ENCODE measurements at places on chromosomes 7 and 10.
A peak's percentile ranks its signal among the peaks of the same experiment; 100 is the strongest.

- no peak for DNase-seq
Measured at GRCh38 chr7:110994028-110994967, 96.6 kb upstream of the LRRN3 start.

- DNase-seq: no peak
Measured at GRCh38 chr7:9691286-9691685, 1257.9 kb downstream of the NXPH1 start.

- DNase-seq: no peak
Measured at GRCh38 chr10:101671453-101671852, 23.5 kb downstream of the FBXW4 start.

- DNase-seq: no peak
Measured at GRCh38 chr10:26792758-26793495, 67.8 kb downstream of the ABI1 start.

DNA sequence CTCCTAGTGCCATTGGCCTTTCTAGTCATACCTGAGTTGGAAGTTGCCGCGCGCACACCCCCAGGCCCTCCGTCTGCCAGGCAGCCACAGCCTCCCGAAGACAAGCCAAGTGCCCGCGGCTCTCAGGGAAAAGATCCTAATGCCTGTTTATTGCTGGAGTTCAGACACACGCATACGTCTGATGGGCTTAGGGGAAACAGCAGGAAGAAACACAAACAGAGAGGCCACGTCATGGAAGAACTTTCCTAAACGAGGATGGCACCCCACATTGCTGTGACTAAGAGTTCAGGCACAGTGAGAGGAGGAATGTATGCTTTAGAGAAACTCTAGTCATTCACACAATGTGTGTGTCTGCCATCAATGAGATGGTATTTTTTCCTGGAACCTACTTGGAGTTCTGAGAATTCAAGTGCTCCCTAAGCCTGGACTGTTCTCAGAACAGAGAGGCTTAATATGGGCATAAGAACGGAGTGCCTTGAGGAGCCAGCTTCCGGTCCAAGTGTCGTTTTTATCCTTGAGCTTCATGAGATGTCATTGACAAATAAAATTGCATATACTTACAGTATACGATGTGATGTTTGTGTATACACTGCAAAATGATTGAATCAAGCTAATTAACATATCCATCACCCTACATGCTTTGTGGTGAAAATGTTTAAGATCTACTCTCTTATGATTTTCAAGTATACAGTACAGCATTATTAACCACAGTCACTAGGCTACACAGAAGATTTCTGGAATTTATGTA lies 11.6 kb upstream of the RBP3 start:
- DNase-seq: peak; percentile 40

DNA sequence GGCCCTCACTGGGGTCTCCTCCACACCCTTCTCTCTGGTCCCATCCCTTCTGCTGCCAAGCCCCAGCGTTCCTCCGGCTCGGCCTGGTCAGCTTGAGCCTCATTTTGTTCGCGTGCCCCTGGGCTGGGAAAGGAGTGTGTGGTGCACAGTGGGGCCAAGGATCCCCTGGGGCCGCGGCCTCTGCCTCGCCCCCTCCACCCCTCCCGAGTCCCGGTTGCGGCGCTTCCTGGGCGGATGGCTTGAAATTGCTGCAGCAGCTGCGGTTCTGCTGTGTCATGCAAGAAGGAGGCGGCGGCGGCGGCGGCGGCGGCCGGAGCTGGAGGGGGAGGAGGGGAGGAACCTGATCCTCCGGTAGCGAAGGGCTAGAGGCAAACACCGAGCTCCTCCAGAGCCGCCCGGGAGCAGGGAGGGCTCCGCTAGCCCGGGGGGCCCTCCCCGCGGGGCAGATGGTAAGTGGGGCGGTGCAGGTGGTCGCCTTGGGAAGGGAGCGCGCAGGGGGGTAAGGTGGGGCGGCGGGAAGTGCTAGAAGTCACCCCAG lies 217.8 kb upstream of the MKLN1 start:
- peak; percentile 85 for DNase-seq

DNA sequence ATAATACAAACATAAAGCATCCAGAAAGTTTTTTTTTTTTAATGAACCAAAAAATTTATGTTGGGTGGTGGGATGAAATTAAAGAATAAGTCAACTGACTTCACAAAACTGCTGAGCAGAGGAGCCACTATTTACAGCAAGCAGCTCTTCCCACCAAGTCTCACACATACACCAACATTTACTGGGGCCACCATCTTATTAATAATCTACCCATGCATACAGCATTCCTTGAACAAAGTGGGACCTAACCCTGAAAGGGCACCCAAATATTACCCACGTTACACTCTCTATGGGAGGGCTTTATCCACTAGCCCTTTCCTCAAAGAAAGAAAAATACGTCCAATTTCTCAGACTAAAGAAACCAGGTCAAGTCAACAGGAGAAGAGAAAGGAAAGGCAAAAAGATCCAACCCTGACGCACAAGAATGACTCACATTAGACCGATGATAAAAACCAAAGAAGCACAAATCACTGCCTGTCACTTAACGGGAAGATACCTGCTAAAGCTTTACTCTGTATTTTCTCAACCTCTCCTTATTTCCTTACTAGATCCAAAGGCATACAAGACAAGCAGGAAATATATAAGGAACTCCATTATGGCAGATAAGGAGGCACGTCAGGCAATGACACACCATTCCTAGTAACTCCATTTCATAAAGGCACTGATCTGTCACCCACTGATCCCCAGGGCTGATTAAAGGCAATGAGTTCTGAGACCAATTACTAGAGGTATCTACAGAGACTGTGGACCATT lies 141.8 kb upstream of the ASAH2 start:
- peak; percentile 69 for DNase-seq

GRCh38 chr10:112778579-112778978 lies 171.5 kb upstream of the TCF7L2 start:
- DNase-seq: no peak

DNA sequence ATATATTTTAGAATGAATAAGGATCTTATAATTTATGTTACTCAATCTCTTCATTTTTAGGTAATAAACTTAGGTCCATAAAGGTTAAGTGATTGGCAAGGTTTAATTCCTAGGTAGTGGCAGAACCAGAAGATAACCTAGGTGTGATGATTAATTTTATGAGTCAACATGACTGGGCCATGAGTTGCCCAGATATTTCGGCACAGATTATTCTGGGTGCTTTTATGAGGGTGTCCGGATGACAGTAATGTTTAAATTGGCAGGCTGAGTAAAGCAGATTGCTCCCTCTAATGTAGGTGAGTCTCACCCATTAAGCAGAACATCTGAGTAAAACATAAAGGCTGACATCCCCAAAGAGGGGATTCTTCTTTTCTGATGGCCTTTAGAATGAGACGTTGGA lies 1349.3 kb upstream of the CELF2 start:
- no peak for DNase-seq

DNA sequence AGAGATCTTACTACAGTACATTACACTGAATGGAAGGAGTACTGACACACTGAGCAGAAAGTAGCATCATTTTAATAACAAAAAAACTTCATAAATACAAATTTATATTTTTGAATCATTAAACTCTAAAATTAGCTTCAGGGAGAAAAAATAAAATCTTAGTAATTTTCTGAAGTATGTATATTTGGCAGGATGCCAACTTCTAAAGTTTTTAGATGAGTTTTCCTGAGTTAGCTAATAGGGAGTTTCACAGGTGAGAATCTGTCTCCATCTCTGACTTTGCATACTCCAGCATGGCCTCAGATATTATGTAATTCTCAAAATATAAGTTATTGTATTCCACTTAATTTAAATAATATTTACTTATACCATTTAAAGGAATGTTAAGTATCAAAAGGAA lies 673.2 kb upstream of the PCDH15 start:
- peak; percentile 0 for DNase-seq

Data from erythroblast (primary cell).